ENCODE measurements at places on chromosomes 11 and 22.

GRCh38 chr11:129737831-129738230 is 77.8 kb upstream of the TMEM45B start:
- no peak for DNase-seq

- DNase-seq, result no peak
Observed at GRCh38 chr11:118703563-118704106, 24.2 kb upstream of the TREH start.

DNA sequence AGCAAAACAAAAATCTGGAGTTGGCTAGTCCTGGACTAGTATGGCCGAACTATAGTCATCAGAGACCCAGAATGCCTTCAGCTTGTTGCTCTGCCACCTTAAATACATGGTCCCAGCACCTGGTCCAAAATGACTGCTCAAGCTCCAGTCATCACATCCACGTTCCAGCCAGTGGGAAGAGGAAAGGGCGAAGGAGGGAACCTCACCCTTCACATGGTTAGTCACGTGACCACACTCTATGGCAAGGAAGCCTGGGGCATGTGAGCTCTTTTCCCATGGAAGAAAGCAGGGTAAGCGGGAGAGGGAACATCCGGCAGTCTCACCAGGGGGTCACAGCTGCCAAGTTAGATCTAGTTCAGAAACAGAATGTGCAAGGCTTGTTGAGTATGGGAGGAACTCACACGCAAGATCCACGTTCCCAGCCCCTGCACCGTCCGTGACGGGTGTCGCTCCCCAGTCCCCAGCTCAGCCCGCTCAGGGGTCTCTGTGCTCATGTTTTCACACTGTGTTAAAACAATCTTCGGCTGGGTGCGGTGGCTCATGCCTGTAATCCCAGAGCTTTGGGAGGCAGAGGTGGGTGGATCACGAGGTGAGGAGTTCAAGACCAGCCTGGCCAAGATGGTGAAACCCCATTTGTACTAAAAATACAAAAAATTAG is 1.9 kb upstream of the ANO9 start:
- no peak for DNase-seq

DNA sequence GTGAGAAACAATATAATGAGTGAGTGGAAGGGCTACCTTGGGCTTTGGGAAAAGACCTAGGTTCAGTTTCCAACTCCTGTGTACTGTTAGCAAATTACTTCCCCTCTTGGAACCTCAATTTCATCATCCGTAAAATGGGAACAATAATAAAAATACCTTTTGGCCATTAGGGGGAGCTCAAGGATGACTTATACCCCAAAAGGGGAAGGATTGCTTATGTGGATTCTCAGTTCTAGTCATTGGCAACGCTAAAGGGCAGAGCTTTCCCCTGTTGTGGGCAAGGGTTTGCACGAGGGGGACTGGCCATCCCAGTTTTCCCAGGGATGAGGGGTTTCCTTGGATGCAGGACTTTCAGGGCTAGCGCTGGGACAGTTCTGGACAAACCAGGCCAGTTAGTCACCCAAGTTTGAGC is 3.1 kb upstream of the COMMD9 start:
- no peak for DNase-seq

- DNase-seq, result no peak
Observed at GRCh38 chr11:11569936-11570491, 51.8 kb downstream of the GALNT18 start.

- DNase-seq, result no peak
Observed at GRCh38 chr11:122309262-122309925, 193.4 kb upstream of the BLID start.

DNA sequence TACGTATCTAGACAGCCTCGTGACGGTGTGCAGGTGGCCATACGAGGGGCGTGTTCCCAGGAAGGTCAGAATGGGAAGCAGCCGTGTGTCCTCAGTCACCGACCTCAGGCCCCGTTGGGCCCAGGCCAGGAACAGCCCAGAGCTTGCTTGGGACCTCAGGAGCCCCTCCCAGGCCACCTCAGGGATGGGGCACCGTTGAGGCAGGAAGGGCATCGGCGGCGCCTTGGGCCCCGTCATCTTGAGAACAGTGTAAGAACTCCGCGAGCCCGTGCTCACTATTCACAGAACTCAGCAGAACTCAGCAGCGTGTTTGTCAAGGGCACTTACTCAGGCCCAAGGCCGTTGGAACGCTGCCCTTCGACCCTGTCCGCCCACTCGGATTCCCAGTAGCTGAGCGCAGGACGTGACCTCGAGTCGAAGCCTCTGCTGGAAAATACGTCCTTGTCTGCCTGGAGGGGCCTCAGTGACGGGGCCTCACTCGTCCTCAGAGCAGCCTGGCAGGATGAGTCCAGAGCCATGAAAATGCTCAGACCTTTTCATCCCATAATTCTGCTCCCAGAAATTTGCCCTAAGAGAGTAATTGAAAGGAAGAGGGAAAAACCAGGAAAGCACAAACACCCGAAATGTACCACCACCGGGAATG is 1134.8 kb downstream of the BRD1 start:
- DNase-seq, result no peak

DNA sequence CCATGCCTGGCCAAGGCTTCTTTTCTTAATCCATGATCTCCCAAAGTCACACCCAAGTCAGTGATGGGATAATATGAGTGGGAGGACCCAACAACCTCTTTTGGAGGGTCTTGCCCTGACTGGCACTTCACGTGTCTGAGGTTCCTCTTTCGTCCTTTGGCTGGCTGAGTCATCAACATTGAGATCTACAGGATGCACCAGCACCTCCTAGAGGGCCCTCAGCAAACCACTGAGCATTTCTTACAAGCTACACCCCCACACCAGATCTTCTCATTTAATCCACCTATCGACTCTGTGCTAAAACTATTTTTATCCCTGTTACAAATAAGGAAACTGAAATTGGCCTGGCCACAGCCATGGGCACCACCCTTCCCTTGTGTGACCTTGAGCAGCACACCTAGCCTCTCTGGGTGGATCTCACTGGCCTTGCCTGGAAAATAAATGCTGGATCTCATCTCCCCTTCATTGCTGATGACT is 63.4 kb downstream of the FLI1 start:
- DNase-seq, result no peak

DNA sequence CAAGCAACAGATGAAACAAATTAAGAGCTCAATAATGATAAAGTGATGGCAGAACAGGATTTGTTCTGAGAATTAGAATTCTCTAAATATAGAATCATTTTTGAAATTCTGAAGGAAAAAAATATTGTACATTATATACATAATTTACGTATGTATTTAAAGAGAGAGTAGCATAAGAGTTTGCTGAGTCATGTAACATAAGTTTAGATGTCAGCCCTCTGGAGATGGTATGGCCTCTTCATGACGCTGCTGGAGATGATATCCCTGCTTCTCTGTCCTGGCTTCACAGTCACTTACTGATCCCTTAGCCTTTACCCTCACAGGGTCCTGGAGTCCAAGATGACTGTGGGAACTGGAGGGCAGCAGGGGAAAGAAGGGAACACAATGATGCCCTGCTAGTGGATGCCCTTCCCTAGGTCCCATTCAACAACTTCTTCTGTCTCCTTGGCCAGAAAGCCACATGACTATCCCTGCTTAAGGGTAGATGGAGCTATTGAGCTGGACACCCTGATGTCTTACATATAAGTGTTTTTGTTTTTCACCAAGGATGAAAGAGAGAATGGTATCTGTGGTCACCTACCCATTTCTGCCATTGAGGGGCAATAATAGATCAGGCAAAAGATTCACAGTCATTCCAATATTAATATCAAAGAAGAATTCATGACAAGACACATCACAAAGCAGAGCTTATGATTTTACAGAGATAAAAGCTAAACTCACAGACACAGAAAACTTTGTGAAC is 753.1 kb downstream of the TBC1D22A start:
- DNase-seq, result no peak

- no peak for DNase-seq
Observed at GRCh38 chr11:64566042-64566914, 24.7 kb upstream of the SLC22A12 start.

DNA sequence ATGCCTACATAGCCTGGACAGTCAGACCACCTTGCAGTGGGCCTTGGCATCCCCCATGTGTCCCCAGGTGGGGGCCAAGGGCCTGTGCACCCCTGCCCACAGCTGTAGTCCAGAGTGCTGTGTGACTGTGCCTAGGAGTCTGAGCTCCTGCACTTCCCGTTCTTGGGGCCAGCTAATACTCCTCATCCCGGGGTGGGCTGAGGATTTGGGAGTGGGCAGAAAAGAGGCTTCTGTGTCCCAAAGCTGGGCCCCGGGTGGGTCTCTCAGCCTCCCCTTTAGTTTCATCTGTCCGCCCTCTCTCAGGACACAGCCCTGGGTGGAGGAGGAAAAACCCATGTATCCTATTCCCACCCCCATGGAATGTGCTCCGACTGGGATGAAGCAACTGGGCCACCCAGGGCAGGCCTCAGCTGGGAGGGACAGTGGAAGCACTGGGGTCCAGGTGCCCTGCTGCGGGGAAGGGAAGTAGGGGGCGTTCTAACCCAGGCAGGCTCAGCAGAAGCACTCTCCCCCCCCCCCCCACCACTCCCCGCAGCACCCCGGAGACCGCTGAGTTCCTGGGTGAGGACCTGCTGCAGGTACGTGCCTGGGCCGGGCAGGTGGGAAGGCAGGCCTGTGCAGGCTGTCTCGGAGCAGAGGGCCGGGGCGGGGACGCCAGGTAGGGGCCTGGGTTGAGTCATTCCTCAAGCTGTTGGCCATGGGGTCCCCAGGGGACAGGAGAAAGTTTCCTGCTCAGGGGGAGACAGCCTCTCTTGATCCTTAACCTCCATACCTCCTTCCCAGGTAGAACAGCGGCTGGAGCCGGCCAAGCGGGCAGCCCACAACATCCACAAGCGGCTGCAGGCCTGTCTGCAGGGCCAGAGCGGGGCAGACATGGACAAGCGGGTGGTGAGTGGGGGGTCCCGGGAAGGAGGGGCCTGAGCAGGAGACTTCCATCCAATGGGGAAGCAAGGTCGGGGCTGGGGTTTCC is 1.4 kb downstream of the SH3BP1 start:
- DNase-seq, result no peak

DNA sequence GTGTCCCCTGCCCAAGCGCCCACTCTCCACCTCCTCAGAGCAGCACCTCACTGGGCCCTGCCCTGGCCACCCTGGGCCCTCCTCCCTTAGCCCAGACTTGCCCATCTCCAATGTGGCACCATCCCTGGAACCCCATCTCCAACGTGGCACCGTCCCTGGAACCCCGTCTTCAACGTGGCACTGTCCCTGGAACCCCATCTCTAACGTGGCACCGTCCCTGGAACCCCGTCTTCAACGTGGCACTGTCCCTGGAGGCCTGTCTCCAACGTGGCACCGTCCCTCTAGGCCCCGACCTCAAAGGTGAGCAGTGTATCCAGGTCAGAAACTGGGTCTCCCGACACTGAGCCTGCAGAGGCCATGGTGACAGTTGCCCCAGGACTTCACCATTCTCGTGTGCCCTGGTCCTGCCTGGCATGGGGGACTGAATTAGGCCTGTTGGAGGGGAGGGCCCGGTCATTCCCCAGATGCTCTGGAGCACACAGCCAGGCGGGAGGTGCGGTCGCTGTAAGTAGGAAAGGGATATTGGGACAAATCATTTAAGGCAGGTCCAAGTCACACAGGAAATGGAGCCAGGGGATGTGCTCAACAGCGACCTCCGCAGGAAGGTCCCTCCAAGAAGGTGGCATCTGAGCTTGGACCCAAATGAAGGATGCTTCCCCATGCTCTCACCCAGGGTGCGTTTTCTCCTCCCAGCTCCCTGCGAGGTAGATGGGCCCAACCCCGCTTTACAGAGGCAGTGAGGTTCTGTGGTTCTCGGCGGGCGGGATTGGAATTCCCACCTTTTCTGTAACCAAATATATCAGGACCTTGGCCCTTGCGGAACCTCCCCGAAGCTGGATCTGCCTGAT is 2.4 kb upstream of the CTSD start:
- DNase-seq, result no peak

GRCh38 chr11:44565953-44566949 is 788 bp downstream of the CD82 start:
- DNase-seq, result no peak

DNA sequence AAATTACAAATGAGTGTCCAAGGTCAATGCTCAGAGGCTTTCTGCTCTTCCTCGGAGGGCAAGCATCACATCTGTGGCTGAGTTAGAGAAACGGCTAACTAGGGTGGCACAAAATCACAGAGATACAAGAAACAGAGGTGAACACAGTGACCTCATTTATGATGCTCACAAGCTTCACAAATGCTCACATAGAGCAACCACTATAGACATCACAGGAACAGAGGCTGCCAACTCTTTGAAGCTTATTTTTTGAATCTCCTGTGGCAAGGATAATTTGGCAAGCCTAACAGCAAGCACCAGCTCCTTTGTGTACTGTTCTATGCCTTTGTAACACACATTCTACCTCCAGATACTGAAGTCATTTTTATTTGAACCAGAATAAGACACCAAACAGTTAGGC is 416.5 kb upstream of the DDI1 start:
- no peak for DNase-seq

- DNase-seq, result no peak
Observed at GRCh38 chr11:62547691-62548281, 1.2 kb upstream of the AHNAK start.

- no peak for DNase-seq
Observed at GRCh38 chr11:115698243-115698642, 194.0 kb upstream of the CADM1 start.

- no peak for DNase-seq
Observed at GRCh38 chr11:74636630-74637184, 44.3 kb downstream of the POLD3 start.

DNA sequence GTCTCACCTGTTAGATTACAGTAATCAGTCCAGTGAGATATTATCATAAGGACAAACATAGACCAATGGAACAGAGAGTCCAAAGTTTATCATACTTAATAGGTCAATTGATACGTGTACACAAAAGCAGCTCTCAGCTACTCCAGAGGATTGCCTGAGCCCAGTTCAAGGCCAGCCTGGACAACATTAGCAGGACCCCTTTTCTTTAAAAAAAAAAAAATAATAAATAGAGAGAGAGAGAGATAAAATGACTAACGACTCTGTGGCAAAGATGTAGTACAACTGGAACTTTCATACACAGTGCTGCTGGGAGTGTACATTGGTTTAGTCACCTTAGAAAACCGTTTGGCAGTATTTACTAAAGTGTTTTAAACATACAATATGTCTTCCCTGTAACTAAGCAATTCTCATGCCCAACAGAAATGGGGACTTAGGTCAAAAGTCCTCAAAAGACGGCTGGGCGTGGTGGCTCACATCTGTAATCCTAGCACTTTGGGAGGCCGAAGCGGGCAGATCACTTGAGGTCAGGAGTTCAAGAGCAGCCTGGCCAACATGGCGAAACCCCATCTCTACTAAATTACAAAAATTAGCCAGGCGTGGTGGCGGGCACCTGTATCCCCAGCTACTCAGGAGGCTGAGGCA is 10.6 kb downstream of the SNX32 start:
- DNase-seq, result no peak

Data from cortex of kidney (tissue), 1 donor.